ENCODE measurements at places on chromosomes 1 and 21.

DNA sequence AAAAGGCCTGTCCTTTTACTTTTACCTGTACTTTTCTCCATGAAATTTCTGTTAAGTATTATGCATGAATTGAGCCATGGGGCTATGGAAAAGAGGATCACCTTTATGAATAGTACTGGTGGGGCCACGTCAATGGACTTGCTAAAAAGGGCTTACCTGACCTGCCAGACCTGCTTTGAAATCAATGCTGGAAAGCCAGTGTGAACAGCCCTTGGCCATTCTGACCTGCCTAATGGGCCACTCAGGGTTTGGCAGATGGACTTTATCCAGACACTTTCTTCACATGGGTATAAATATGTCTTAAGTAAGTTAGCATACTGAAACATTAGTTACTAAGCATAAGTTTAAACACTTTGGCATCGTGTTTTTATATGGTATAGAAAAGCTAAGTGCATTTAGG is 8.3 kb upstream of the GUK1 start:
- peaks cover 9% of the 10 kb centered on the region for H3K4me1 ChIP-seq
- H3K27ac ChIP-seq = no peak overlapping the region
- no peak overlapping the region for H3K4me3 ChIP-seq
- H3K27me3 ChIP-seq = peaks cover 24% of the 10 kb centered on the region
- DNase-seq = no peak

DNA sequence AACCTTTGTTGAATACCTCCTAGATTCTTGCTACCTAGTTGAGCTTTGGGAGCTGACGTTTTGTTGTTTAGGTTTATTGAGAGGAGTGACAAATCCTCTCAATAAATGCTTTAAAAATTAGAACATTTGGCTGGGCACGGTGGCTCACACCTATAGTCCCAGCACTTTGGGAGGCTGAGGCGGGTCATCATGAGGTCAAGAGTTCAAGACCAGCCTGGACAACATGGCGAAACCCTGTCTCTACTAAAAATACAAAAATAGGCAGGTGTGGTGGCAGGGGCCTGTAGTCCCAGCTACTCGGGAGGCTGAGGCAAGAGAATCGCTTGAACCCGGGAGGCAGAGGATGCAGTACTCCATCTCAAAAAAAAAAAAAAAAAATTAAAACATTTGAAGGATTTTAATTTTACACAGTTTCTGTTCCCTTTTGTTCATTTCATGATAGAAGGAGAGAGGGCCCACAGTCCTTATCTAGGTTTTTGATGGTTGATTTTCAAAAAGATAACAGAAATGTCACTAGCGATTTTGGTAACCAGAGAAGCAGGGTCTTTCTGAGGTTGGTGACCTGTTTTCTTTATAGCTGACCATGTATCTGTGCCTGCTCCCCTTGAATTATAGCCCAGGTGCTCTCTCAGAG is 44.2 kb upstream of the PIGV start:
- no peaks in the 10 kb centered on the region for H3K27me3 ChIP-seq
- DNase-seq = no peak
- peaks cover 81% of the 10 kb centered on the region for H3K4me1 ChIP-seq

GRCh38 chr1:93738926-93739325 is 57.3 kb upstream of the BCAR3 start:
- DNase-seq = no peak
- no peak overlapping the region for H3K27ac ChIP-seq
- H3K36me3 ChIP-seq = no peaks in the 10 kb centered on the region
- H3K27me3 ChIP-seq = peaks cover 8% of the 10 kb centered on the region

- no peak overlapping the region for H3K27ac ChIP-seq
- H3K4me3 ChIP-seq = no peak overlapping the region
- no peaks in the 10 kb centered on the region for H3K36me3 ChIP-seq
- DNase-seq = no peak
- no peaks in the 10 kb centered on the region for H3K4me1 ChIP-seq
These were observed 76.0 kb downstream of the FH start for GRCh38 chr1:241443561-241443960.
